Stimulated activated CD4-positive, alpha-beta T cell treated with anti-CD3 and anti-CD28 coated beads, Interleukin-2, amount 100 ng/mL, for 4 hours (primary cell): ENCODE measurements at places on chromosomes 16 and 17.

GRCh38 chr17:17671369-17672129 lies 9.7 kb upstream of the RAI1 start:
- no peak for DNase-seq

GRCh38 chr17:64174686-64175456 lies 44.9 kb upstream of the ERN1 start:
- DNase-seq: no peak

- DNase-seq: no peak
These were observed 662.0 kb downstream of the CDH11 start for GRCh38 chr16:64459821-64460220.

DNA sequence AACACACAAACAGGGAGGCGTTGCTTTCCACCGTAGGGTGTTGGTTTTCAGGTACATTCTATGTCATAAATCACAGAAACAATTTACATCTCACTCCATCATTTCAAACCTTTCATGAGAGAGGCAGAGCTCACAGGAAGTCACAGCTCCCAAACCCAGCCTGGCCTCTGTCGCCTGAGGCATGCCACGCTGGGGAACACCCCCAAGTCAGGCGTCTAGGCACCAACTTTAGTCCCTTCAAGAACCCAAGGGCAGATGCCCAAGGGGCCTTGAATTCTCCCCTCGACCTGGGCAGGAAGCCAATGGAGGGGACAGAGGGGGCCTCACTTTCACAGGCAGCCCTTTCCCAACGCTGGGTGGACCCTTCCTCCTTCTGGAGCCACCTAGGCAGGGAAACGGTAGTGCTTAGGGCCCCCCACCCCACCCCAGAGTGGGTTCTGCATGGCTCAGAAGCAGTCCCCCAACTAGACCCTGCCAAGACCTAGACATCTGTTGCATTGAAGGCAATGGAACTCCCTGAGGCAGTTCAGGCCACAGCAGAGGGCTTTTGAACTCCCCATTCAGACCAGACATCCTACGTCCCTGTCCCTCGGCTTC lies 10.6 kb downstream of the TBX4 start:
- no peak for DNase-seq

- no peak for DNase-seq
These were observed 68.8 kb downstream of the ZNF18 start for GRCh38 chr17:11928436-11928835.

DNA sequence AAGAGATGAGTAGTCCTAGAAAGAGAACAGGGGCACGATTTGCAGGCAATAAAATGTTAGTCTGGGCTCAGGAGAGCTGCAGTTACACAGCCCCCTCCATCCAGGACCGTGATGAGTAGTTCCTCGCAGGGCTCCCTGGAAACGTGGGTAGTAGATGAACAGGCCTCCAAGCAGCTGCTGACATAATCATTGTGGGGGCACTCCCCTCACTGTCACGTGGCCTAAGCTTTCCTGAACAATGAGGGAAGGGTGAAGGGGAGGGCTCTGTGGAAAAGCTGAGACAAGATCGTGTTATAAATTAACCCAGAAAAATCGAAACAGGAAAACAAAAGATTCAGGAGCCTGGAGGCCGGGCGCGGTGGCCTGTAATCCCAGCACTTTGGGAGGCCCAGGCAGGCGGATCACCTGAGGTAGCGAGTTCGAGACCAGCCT lies 1.3 kb upstream of the PER1 start:
- peak; percentile 71 for DNase-seq

DNA sequence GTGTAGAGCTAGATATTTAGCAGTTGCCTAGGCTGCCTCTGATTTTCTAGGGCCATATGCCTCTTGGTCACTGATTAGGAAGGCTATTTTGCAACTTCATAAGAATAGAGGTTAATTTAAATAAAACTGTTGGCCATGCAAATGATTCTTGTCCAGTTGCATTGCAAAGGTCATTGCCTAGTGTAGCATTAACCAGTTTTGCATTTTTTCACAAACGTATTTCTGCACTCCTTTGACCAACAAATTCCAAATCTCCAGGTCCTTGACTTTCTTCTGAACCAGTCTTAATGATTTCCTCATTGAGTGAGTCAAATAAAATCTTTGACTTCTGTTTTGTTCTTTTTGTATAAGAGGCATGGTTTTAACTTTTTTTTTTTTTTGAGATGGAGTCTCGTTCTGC lies 33.5 kb downstream of the ERCC4 start:
- no peak for DNase-seq

- DNase-seq: no peak
These were observed 45.8 kb downstream of the WNT3 start for GRCh38 chr17:46772475-46773220.
